Activated CD4-positive, alpha-beta T cell treated with anti-CD3 and anti-CD28 coated beads, Interleukin-2, amount 50 U/mL, for 24 hours (primary cell): ENCODE measurements at places on chromosomes 16 and 17.

DNA sequence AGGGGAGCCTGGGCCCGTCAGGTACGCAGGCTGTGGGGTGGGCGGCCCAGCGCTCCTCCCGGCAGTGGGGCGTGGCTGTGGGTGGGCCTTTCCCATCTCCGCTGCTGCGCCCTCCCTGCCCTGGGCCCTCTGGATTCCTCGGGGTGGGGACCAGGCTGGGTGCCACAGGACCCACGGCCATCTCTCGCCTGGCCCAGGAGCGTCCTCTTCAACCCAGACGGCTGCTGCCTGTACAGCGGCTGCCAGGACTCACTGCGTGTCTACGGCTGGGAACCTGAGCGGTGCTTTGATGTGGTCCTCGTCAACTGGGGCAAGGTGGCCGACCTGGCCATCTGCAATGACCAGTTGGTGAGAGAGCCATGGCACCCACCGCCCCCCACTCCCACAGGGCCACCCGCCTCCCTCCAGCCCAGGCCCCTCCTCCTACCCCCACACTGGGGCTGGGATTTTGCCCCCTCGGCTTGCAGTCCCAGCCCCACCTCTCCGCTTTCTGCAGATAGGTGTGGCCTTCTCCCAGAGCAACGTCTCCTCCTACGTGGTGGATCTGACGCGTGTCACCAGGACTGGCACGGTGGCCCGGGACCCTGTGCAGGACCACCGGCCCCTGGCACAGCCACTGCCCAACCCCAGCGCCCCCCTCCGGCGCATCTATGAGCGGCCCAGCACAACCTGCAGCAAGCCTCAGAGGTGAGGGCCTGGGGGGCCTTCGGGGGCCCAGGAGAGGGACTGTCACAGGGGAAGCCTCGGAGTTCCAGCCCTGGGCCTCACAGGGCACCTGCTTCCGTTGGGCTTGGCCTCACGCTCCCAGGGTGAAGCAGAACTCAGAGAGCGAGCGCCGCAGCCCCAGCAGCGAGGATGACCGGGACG, 17.2 kb downstream of the KATNB1 start:
- DNase-seq, result no peak

GRCh38 chr17:59829217-59830006, 63.3 kb downstream of the TUBD1 start:
- no peak for DNase-seq

DNA sequence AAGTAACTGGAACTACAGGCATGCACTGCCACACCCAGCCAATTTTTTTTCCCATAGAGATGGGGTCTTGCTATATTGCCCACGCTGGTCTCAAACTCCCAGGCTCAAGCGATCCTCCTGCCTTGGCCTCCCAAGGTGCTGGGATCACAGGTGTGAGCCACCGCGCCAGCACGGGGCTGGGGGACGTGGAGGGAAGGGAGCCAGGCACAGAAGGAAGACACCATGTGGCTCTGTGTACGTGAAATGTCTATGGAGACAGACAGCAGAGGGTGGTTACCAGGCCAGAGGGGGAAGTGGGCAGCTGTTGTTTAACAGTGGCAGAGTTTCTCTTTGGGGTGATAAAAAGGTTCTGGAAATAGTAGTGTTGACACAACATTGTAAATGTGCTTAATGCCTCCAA, 4.6 kb upstream of the PIEZO1 start:
- DNase-seq, result no peak

GRCh38 chr16:75742424-75743047, 16.2 kb upstream of the CPHXL start:
- DNase-seq, result no peak

- no peak for DNase-seq
Observed at GRCh38 chr17:66508896-66509844, 206.8 kb downstream of the PRKCA start.

- no peak for DNase-seq
Observed at GRCh38 chr16:86910161-86910769, 331.9 kb downstream of the FOXL1 start.
